Vein endothelial cell (primary cell): ENCODE measurements at places on chromosomes 7 and 10. TPM values are rescaled to one million over a fixed set of nuclear protein-coding genes. Genes with fewer than 3 reads are reported as not detected.

The SH2D4B gene
- under 0.01 and 0.10 TPM in 2 replicates for total RNA-seq

The ZNF485 gene
- total RNA-seq = 1.3 and 1.9 TPM in 2 replicates

The ARL4A gene
- total RNA-seq = 88.7 and 113 TPM in 2 replicates

The LRIT1 gene
- total RNA-seq = not detected in 2 replicates

The SPDYE5 gene
- not detected in 2 replicates for total RNA-seq

The MTERF1 gene
- 8.8 and 11.5 TPM in 2 replicates for total RNA-seq

The TMEM213 gene
- total RNA-seq = not detected in 2 replicates

The PAX2 gene
- total RNA-seq = not detected in 2 replicates

The GNAT3 gene
- not detected in 2 replicates for total RNA-seq

The COL28A1 gene
- total RNA-seq = not detected in 2 replicates

The RASSF4 gene
- 7.5 and 10.8 TPM in 2 replicates for total RNA-seq

The GCK gene
- total RNA-seq = 0.19 and 0.65 TPM in 2 replicates

The SEMA3D gene
- 0.57 and 0.98 TPM in 2 replicates for total RNA-seq

The SDK1 gene
- total RNA-seq = 0.19 and 0.65 TPM in 2 replicates

The ANKRD7 gene
- 0.33 and 0.57 TPM in 2 replicates for total RNA-seq

The ZNF277 gene
- total RNA-seq = 43.0 and 51.0 TPM in 2 replicates

The ZC3HAV1L gene
- total RNA-seq = 29.7 and 33.0 TPM in 2 replicates

The OPN4 gene
- not detected in 2 replicates for total RNA-seq

The PHKG1 gene
- total RNA-seq = 0.19 and 0.33 TPM in 2 replicates

The GPR26 gene
- not detected in 2 replicates for total RNA-seq

The GPR158 gene
- not detected in 2 replicates for total RNA-seq

The TRIM56 gene
- 11.1 and 12.4 TPM in 2 replicates for total RNA-seq

The PKD1L1 gene
- 1.6 and 3.4 TPM in 2 replicates for total RNA-seq

The MRC1 gene
- 0.33 and 0.38 TPM in 2 replicates for total RNA-seq

The KIAA1217 gene
- total RNA-seq = 4.9 and 10.9 TPM in 2 replicates

The TMEM236 gene
- 0.10 and 0.33 TPM in 2 replicates for total RNA-seq

The WAC gene
- 85.6 and 98.9 TPM in 2 replicates for total RNA-seq

The CYP3A4 gene
- total RNA-seq = not detected in 2 replicates

The MINDY4 gene
- total RNA-seq = 4.2 and 5.0 TPM in 2 replicates

The CLDN3 gene
- total RNA-seq = 0.98 TPM in 1 of 2 replicates, not detected in the other

The RBP3 gene
- not detected in 2 replicates for total RNA-seq

The MMD2 gene
- total RNA-seq = not detected in 2 replicates

The TMEM140 gene
- total RNA-seq = 24.9 and 28.7 TPM in 2 replicates

The NRP1 gene
- 219 and 351 TPM in 2 replicates for total RNA-seq

The EN2 gene
- under 0.01 TPM in 1 of 2 replicates, not detected in the other for total RNA-seq

The CCL26 gene
- total RNA-seq = not detected in 2 replicates

The KCNMA1 gene
- total RNA-seq = 0.19 TPM in 1 of 2 replicates, not detected in the other

The CREB5 gene
- 5.1 and 5.9 TPM in 2 replicates for total RNA-seq

The SSMEM1 gene
- total RNA-seq = not detected in 2 replicates

The MACROH2A2 gene
- not detected in 2 replicates for total RNA-seq

The ACSM6 gene
- not detected in 2 replicates for total RNA-seq

The ENTPD1 gene
- total RNA-seq = 40.5 and 41.2 TPM in 2 replicates

The STOX1 gene
- under 0.01 and 0.10 TPM in 2 replicates for total RNA-seq

The MYPN gene
- under 0.01 and 0.29 TPM in 2 replicates for total RNA-seq

The RBM17 gene
- 50.0 and 58.8 TPM in 2 replicates for total RNA-seq

The IGFBP3 gene
- 9.2 and 13.7 TPM in 2 replicates for total RNA-seq

The PANK1 gene
- total RNA-seq = 2.0 and 3.2 TPM in 2 replicates

The DENND2A gene
- under 0.01 and 0.19 TPM in 2 replicates for total RNA-seq

The SLC25A40 gene
- total RNA-seq = 5.9 and 8.6 TPM in 2 replicates

The ARPC1A gene
- total RNA-seq = 229 and 236 TPM in 2 replicates

The MRLN gene
- total RNA-seq = not detected in 2 replicates

The ITIH5 gene
- not detected in 2 replicates for total RNA-seq

The FAM13C gene
- 8.3 and 8.5 TPM in 2 replicates for total RNA-seq

The PRKCQ gene
- under 0.01 TPM in 1 of 2 replicates, not detected in the other for total RNA-seq

The FXYD4 gene
- total RNA-seq = not detected in 2 replicates

The CRHR2 gene
- not detected in 2 replicates for total RNA-seq
